ENCODE measurements at places on chromosomes 7 and 10.
A peak's percentile ranks its signal among the peaks of the same experiment; 100 is the strongest.

DNA sequence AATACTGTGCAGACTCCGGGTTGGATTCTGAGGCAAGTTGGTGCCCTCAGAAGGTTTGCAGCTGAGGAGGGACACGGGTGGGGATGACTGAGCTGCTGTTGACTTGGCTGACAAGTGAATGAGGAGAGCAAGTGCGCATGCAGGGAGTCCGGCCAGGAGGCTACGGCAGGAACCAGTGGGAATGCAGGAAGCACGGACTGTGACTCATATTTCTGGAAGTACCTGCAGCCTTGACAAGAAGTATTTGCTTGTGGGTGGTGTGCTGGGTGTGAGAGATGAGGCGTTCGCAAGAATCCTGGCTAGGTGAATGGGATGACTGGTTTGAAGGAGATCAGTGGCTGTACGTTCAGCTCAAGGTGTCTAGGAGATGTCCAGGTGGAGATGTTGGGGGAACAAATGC, 30.8 kb upstream of the FXYD4 start:
- H3K27ac ChIP-seq, result no peak overlapping the region
- H3K4me3 ChIP-seq, result no peak overlapping the region
- H3K36me3 ChIP-seq, result no peaks in the 10 kb centered on the region
- no peaks in the 10 kb centered on the region for H3K27me3 ChIP-seq

- no peaks in the 10 kb centered on the region for H3K27me3 ChIP-seq
- H3K4me3 ChIP-seq, result no peak overlapping the region
- H3K36me3 ChIP-seq, result no peaks in the 10 kb centered on the region
- H3K4me1 ChIP-seq, result no peaks in the 10 kb centered on the region
Measured at GRCh38 chr10:62244785-62245467, 23.7 kb downstream of the RTKN2 start.

DNA sequence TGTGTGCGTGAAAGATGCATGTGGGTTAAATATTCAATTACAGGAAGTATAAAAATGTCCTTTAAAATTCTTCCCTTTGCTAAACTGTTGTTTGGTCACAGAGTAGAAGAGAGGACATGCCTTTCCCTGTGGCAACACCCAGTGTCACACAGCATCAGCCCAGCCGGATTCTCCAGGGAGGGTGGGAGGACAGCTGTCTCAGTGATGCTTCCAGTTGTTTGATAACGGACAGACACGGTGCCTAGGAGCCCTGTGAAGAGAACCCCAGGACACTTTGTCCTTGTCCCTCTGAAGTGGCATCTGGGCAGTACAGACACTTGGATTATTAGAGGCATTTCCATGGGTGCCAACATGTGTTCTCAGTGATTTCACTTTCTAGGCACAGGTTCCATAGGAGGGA, 306.6 kb upstream of the LRGUK start:
- H3K36me3 ChIP-seq, result peaks cover 2% of the 10 kb centered on the region
- no peak overlapping the region for H3K27ac ChIP-seq
- no peaks in the 10 kb centered on the region for H3K4me1 ChIP-seq
- no peaks in the 10 kb centered on the region for H3K27me3 ChIP-seq

- no peaks in the 10 kb centered on the region for H3K4me1 ChIP-seq
- H3K36me3 ChIP-seq, result no peaks in the 10 kb centered on the region
- no peak overlapping the region for H3K27ac ChIP-seq
- no peak overlapping the region for H3K4me3 ChIP-seq
- no peak for DNase-seq
Measured at GRCh38 chr10:21069929-21070700, 173.0 kb upstream of the NEBL start.

DNA sequence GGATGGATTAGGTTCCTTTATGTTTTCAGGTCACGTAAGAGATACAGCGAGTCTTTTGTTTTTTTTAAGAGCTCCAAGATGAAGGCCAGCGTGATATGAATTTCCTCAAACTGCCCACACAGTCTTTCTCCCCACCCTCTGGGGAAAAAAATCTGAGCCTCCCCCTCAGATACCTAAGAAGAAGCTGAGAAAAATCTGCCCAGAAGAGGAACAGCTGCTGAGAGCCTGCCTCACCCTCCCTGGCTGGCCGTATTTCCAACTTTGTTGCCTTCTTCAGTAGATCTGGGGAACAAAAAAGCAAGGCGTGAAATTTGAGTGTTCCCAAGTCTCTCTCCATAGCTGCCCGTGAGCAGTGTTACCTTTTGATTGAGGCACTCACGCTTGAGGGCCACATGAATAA, 208.1 kb downstream of the KIAA1217 start:
- H3K27ac ChIP-seq, result no peak overlapping the region
- no peak for DNase-seq

GRCh38 chr7:43112941-43113621, 634 bp downstream of the HECW1 start:
- no peaks in the 10 kb centered on the region for H3K36me3 ChIP-seq
- H3K4me3 ChIP-seq, result no peak overlapping the region
- H3K27me3 ChIP-seq, result peaks cover 8% of the 10 kb centered on the region
- no peak for DNase-seq
- H3K27ac ChIP-seq, result no peak overlapping the region

DNA sequence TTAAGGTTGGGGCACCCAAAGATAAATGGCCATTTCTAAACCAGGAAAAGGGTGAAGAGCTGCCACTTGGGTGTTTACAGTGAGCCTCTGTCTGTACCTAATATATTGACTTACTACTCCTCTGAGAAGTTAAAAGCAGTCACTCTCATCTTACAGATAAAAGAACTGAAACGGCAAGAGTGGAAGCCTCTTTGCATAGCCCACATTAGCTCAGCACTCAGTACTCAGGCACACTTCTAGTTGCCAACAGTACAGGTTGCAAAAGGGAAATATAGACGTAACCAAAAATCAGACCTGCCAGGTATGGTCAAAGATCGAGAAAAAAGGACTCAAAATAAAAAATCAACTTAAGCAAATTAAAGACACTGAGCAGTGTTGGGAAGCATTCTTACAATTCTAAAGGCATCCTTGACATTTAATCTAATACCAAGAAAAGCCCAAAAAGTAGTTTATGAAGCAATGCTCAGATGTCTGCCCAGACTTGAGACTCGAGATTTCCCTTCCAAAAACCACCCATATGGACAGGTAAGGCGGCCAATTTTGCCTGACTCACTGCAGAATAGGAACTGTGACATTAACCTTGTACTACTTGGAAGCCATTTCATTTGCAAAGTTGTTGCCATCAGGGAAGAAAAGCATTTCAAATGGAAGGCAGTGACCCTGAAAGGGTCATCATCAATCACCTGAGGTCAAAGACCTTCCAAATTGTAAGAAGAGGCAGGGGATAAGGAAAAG, 139.3 kb downstream of the SLC25A13 start:
- H3K27ac ChIP-seq, result no peak overlapping the region
- H3K4me1 ChIP-seq, result no peaks in the 10 kb centered on the region
- H3K36me3 ChIP-seq, result peaks cover 13% of the 10 kb centered on the region

DNA sequence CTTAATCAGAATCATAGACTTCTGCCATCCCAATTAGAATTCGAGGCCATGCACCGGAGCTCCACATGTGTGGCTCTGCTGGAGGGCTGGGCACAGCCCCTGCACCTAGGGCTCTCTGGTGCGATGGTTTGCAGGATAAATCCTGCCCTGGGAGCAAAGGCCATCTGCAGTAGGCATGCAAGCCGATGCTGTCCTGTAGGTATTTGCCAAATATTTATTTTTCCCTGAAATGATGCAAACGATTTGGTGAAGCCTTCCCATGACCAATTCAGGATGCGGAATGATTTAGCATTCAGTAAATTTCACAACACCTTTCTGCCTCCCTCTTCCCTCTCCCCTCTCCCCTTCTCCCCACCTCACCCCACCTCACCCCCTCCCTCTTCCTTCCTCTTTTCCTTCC, 170.6 kb downstream of the EBF3 start:
- no peak overlapping the region for H3K4me3 ChIP-seq
- H3K27ac ChIP-seq, result no peak overlapping the region
- no peak for DNase-seq
- H3K27me3 ChIP-seq, result no peaks in the 10 kb centered on the region
- H3K36me3 ChIP-seq, result no peaks in the 10 kb centered on the region

GRCh38 chr10:78506614-78507013, 473.0 kb downstream of the RPS24 start:
- H3K27me3 ChIP-seq, result no peaks in the 10 kb centered on the region
- no peaks in the 10 kb centered on the region for H3K4me1 ChIP-seq
- no peak overlapping the region for H3K4me3 ChIP-seq
- H3K36me3 ChIP-seq, result no peaks in the 10 kb centered on the region
- no peak for DNase-seq
- H3K27ac ChIP-seq, result no peak overlapping the region

GRCh38 chr7:4749363-4749762, 26.1 kb upstream of the AP5Z1 start:
- peak overlapping the region; percentile 4 for H3K27ac ChIP-seq
- no peak for DNase-seq
- no peaks in the 10 kb centered on the region for H3K27me3 ChIP-seq
- H3K36me3 ChIP-seq, result no peaks in the 10 kb centered on the region
- H3K4me1 ChIP-seq, result peaks cover 5% of the 10 kb centered on the region
- no peak overlapping the region for H3K4me3 ChIP-seq

DNA sequence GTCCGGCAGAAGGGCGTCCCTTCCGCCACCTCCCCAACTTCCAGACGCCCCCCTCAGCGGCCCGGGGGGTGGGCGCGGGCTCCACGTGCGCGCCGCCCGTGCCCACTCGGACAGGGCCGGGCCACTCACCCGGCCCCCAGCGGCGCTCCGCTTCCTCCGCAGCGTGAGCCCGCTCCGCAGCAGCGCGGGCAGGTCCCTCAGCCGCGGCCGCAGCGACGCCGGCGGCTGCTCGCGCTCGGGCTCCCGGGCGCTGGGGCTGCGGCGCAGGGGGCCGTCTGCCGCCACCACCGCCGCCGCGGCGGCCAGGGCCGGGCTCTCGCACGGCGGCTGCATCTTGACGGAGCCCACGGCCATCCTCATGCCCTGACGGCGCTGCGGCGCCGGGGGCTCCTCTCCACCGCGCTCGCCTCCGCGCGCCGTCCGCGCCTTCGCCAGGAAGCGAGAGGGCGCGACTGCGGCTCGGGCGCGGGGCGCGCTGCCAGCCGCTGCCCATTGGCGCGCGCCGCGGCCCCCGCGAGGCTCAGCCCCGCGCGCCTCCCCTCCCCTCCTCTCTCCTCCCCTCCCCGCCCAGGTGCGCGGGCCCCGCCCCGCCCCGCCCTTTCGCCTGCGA, at the start of gene RAPGEF5:
TSS of gene RAPGEF5 (minus strand) at position 454 of the 610 bp plus-strand sequence. CDS start at position 360, 94 bp downstream.
- H3K27ac ChIP-seq, result peak within 1 kb of the TSS; percentile 93
- H3K36me3 ChIP-seq, result no peaks in the 10 kb centered on the region
- peak within 1 kb of the TSS; percentile 98 for H3K4me3 ChIP-seq
- H3K4me1 ChIP-seq, result peaks cover 31% of the 10 kb centered on the region

- no peaks in the 10 kb centered on the region for H3K36me3 ChIP-seq
- no peak overlapping the region for H3K4me3 ChIP-seq
- no peaks in the 10 kb centered on the region for H3K27me3 ChIP-seq
- no peak for DNase-seq
- peaks cover 2% of the 10 kb centered on the region for H3K4me1 ChIP-seq
Measured at GRCh38 chr7:155289949-155290501, 7.7 kb upstream of the INSIG1 start.

GRCh38 chr10:33802566-33802965, 468.1 kb upstream of the NRP1 start:
- no peaks in the 10 kb centered on the region for H3K4me1 ChIP-seq
- no peaks in the 10 kb centered on the region for H3K27me3 ChIP-seq

All from small intestine (tissue), 16 donors.